Chondrocyte (in vitro differentiated cells): ENCODE measurements at places on chromosomes 16 and 17. TPM values are rescaled to one million over a fixed set of nuclear protein-coding genes. Genes with fewer than 3 reads are reported as not detected.

Gene PRSS27
- total RNA-seq, result 2.8 to 4.3 TPM (median 3.1 TPM) in 3 replicates

Gene CDRT4
- total RNA-seq, result 6.2 to 9.1 TPM (median 7.1 TPM) in 3 replicates

Gene BFAR
- total RNA-seq, result 54.7 to 74.4 TPM (median 67.7 TPM) in 3 replicates

Gene OR2C1
- not detected in 3 replicates for total RNA-seq

Gene CA7
- not detected in 3 replicates for total RNA-seq

Gene SPG7
- total RNA-seq, result 84.6 to 127 TPM (median 87.6 TPM) in 3 replicates

Gene TBC1D3K
- not detected in 3 replicates for total RNA-seq

Gene MYH8
- not detected in 3 replicates for total RNA-seq

DNA sequence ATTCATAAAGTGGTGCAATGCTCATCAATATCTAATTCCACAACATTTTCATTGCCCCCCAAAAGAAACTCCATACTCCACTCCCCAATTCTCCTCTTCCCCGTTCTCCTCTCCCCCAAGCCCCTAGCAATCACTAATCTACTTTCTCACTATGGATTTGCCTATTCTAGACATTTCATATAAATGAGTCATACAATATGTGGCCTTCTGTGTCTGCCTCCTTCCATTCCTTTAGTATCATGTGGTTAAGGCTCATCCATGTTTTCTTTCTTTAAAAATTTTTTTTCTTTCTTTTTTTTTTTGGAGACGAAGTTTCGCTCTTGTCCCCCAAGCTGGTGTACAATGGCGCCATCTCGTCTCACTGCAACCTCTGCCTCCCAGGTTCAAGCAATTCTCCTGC, 56.3 kb upstream of the HAS3 start:
- DNase-seq, result no peak

DNA sequence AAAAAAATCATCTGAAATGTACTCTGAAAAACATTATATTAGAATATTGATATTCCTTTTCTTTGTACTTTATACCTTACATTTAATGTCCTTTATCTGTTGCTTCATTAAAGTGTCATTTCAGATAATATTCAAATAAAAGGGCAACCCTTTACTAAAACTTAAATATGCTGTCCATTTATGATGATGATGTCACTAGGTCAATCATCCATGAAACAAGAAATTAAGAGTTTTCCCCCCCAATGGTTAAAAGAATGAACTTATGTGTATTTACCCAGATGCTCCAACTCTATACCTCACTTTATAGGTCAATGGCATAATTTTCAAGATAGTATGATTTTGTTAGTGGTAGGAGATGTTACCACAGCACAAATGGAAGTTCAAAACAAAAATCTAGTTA, 15.3 kb downstream of the APPBP2 start:
- no peak for DNase-seq

- no peak for DNase-seq
Observed at GRCh38 chr17:78338486-78339259, 21.2 kb downstream of the SOCS3 start.

GRCh38 chr17:49339354-49339753, 22.7 kb downstream of the ZNF652 start:
- no peak for DNase-seq

- DNase-seq, result no peak
Observed at GRCh38 chr17:63398680-63399079, 47.4 kb downstream of the CYB561 start.

DNA sequence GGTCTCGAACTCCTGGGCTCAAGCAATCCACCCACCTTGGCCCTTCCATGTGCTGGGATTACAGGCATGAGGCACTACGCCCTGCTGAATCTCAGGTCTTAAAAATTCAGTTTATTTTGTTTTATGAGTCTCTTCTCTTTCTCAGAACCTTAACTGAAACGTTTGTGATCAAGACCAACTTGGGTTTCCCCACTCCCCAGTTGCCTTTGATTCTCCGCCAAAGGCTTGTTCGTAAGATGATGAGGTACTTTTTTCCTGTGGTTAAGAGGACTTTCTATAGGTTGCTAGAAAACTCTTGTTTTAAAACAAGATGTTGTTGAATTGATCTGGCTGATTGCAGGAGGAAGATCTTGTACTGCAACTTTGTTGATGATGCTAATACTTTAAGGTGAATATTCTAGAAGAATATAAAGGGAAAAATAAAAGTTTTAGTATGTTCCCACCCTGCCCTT, 11.7 kb downstream of the ABCC1 start:
- no peak for DNase-seq

GRCh38 chr16:17467923-17468540, 2.7 kb downstream of the XYLT1 start:
- DNase-seq, result no peak

DNA sequence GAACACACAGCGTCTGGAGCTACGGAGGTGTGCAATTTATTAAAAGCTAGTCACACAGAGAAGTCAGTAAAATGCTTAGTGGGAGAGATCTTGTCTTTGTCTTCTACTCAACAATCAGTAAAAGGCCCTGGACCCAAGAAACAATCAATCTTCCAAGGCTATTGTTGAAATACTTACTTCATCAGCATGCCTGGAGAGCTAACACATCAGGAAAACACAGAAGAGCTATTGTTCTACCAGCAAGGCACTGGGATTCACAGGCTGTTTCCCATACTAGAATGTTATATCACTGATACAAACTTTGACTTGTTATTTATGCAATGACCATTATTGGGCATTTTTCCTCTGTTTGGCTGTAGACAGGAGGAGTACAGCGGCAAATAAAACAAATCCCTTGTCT, 247.8 kb upstream of the ERCC4 start:
- no peak for DNase-seq

DNA sequence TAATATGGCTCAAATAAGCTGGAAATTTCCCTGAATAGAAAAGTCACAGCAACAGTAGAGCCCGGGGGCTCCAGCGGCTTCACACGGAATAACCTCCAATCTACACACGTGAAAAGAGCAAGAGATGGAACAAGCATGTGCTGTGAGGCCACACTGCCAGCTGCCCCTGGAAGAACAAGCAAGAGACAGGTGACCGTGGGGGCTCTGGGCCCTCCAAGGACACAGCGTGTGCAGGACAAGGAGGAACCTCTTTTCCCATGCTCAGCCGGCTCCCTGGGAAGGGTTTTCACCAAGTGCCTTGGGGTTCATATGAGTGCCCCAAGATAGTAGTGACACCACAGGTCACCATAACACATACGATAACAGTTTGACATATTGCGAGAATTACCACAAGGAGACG, 110.2 kb upstream of the ZNF750 start:
- peak; percentile 56 for DNase-seq

DNA sequence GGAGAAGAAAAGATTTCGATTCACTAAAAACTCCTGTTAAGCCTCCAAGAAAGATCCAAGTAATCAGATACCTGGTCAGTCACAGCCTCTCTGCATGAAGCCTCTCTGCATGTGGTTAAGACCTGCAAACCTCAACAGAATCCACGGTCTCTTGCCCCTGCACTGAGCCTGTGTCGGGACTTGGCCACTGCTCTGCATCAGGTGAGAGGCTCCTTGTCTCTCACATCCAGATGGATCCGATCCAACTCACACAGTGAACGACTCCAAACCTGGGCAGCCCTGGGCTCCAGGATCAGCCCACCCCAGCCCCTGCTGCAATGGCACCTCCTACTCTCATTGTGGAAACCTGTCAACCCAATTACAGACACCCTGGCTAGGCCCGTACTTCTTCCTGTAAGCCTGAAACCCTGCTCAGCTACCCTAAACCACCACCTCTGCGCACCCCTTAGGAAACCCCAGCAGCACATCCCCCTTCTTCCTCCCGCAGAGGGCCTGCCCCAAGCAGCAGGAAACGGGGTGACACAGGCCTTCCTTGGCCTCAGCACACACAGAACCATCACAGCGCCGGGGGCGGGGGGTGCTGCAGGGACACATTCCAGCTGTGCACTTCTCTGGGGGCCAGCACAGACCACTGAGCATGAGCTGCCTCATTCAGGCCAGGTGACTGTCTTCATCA, 129.5 kb downstream of the ANKRD11 start:
- no peak for DNase-seq

GRCh38 chr17:17824783-17825614, 11.8 kb downstream of the SREBF1 start:
- no peak for DNase-seq

DNA sequence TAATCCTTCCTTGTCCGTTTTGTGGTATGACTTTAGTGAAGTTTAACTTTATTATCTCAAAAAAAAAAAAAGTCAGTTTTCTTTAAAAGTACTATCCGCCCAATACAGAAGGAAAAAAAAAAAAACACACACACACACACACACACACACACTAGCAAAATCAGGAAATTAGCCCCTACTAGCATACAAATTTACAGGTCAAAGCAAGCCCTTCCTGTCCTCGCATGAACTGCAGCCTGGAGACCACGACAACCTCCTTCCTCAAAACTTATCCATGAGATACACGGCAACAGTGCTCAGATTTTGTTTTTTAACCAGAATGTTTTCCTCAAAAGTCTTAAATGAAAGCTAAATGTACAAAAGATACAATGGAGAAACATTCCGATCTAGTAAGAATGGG, 16.2 kb downstream of the NCOR1 start:
- no peak for DNase-seq

GRCh38 chr16:76639685-76640289, 362.6 kb downstream of the CNTNAP4 start:
- DNase-seq, result no peak

DNA sequence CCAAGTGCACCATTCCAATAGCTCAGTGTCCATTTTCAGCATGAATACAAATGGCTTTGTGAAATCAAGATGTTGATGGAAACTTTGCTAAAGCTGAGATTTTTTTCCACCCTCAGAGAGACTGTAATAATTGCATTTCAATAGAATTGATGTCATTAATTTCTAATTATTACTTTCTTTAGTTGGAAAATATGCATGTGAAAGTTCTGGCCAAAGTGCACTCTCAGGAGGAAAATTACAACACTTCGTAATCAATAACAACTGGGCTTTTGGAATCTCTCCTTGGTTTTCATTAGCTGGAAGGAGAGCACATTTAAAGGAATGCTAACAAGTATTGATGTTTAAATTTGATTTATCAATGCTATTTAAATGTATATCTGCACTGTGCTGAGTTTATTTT, 529.5 kb upstream of the CDH8 start:
- no peak for DNase-seq

DNA sequence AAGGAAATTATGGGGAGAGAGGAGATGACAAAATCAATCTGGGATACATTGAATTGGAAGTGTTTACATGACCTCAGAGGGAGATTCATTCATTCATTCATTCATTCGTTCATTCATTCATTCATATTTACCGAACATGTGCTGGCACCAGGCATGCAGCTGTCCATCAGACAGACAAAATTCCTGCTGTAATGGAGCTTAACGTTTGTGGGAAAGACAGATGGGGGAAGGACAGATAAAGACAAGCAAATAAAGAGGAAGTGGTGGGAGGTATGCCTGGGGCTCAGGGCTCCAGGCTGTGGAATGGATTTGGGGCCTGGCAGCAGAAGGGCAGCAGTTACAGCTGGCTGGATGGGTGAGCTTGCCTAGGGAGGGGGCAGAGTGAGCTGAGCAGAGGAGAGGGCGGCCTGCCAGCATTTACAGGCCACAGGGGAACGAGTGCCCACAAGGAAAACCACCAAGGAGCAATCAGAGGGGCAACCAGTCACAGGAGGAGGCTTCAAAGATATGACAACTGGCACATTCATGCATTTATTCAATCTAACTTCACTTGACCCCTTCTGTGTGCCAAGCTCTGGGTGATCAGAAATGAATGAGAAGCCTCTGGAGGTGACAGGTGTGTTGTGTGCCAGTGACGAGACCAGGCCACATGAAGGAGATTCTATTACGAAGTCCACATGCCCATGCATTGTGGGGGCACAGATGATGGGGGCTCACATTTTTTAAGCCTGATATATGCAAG, 48.5 kb downstream of the ARHGAP27 start:
- no peak for DNase-seq

GRCh38 chr16:87210894-87211293, 106.3 kb downstream of the C16orf95 start:
- DNase-seq, result no peak

- no peak for DNase-seq
Observed at GRCh38 chr17:64442541-64442971, 6.4 kb upstream of the MILR1 start.

GRCh38 chr17:72254808-72255449, 134.1 kb downstream of the SOX9 start:
- no peak for DNase-seq

GRCh38 chr17:15507001-15507400, 39.6 kb upstream of the CDRT4 start:
- DNase-seq, result no peak
